Motor neuron (in vitro differentiated cells): ENCODE measurements at places on chromosomes 7 and 10. TPM values are rescaled to one million over a fixed set of nuclear protein-coding genes. Genes with fewer than 3 reads are reported as not detected.

DNA sequence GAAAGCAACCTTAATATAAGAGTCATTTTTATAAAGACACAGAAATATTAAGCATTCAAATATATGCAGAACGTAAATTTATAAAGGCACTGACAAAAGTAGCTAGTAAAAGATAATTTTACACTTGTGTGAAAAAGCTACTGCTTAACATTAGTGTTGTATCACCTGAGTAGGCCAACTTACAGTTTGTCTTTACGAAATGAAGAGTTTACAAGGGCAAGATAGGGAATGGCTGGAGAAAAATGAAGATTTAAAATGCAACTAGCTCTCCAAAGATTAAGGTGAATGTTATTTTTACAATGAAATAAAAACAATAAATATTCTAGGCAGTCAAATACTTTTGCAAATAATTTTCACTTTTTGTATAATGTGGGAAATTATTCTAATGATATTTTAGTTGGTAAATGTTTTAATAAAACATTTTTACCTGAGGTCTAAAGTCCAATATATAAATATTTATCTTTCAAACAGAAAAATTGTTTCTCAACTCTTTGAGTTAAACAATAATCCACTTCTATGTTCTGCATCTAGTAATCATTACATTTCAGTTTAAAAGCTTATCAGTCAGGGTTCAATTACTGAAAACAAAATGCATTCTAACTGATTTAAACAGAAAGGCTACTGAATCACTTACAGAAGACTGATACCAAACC lies 382.6 kb downstream of the IPMK start:
- ATAC-seq: no peak

DNA sequence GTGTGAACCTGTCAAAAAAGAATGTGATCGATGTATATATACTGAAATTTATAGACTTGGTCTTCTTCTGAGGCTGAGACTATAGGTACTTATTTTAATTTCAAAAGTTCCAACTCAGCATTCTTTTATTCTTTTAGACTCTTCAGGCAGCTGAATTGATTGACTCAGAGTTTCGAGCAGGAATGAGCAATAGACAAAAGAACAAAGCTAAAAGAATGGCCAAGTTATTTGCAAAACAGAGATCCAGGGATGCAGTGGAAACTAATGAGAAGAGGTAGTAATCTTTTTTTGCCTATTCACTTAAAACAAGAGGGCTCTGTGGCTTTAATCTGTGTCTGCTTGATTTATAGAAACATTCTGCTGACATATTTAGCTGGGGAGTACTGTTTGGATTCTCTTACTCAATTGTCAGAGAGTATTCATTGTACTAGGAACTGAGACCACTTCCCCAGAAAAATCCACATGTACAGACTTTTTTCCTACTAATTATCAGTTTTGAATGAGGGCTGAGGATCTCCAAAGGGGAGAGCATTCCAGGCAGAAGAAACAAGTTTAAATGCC lies 30.1 kb downstream of the BTAF1 start:
- no peak for ATAC-seq

DNA sequence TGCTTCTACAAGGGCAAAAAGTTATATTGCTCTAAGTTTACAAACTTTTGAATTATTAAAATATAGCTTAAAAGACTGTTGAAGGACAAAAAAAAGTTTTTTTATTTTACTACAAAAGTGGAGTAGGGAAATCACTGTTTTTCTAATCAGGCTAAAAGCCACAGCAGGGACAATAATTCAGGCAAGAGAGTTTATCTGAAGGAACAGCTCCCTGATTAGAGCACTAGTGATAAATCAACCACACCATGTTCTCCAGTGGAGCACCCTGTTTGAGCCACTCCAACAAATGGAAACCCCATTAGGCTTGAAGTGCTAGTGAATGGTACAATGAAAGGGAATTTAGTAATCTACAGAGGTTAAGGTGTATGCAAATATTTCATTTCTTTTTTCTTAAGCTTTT lies 357.1 kb downstream of the SEMA3D start:
- ATAC-seq: no peak

DNA sequence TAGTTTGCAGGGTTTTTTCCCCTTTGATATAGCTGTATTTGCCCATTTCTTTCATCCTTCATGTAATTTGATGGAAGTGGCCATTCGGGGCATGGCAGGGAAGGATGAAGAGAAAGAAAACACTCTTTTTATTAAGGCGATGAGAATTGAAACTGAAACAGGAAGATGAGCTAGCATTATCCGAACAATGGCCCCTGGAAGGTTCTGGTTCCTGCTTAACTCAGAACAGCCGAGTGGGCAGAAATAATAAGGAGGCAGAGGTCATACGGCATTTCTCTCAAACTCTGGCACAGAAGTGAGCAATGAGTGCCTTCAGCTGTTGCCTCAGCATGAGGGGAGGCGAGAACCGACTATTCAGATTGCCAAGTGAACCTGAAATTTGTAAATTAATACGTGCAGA lies 113.2 kb upstream of the MYO3A start:
- no peak for ATAC-seq

DNA sequence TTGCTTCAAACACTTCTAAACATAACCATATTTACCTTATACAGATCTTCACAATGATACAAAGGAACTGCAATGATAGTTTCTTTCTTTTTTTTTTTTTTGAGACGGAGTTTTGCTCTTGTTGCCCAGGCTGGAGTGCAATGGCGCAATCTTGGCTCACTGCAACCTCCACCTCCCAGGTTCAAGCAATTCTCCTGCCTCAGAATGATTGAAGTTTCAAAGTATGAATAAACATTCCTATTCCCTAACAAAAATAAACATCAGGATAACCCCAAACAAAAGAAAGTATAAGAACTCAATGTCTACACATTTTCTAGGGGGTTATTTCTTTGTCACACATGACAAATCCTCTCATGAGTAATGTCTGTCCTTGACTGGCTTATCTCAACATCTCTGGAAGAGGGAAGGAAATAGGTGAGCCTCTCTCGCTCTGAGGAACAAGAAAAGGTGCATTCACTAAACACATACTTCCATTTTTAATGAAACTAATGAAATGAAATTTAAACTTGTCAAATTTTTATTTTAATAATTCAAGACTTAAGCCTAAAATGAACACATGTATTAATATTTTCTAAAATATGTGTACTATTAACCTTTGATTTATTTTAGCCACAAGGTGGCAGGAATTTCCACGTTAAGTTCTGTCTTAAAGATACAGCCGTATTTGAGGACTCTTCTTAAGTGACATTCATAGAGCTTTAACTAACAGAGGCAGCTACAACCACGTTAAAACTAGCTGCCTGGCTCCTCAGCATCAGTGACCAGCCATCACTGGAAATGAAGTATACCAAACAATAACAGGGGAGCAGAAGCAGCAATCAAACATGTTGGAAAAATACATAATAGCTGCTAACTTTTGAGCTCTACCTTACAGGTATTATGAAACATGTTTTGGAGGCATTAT lies 58.3 kb downstream of the MALSU1 start:
- no peak for ATAC-seq

DNA sequence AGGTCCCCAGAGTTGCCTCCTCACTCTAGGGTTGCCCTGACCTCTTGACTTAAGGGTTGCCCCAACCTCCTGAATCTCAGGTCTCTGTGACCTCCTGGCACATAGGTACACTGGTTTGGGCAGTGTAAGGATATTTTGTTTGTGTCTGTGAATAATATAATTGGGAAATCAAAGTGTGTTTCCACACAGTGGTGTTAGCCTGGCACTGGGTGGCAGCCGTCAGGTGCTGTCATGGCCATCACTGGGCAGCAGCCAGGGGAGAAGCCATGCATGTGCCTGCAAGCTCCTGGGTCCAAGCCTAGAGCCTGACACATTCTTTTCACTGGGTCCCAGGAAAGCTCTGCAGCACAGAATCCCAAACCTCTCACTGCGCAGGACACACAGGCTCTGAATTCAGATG lies 3.6 kb upstream of the CCDC201 start:
- no peak for ATAC-seq

JAKMIP3 gene
- 1.5 and 2.0 TPM in 2 replicates for total RNA-seq

TBX20 gene
- not detected in 2 replicates for total RNA-seq

LEP gene
- 0.15 TPM in 1 of 2 replicates, not detected in the other for total RNA-seq
